ENCODE measurements at places on chromosomes 16 and 17. TPM values are rescaled to one million over a fixed set of nuclear protein-coding genes. Genes with fewer than 3 reads are reported as not detected.
A peak's percentile ranks its signal among the peaks of the same experiment; 100 is the strongest.

GRCh38 chr17:45648642-45649041 lies 135.5 kb upstream of the CRHR1 start:
- DNase-seq: no peak
- no peaks in the 10 kb centered on the region for H3K36me3 ChIP-seq
- H3K27ac ChIP-seq: no peak overlapping the region
- no peaks in the 10 kb centered on the region for H3K4me1 ChIP-seq
- no peaks in the 10 kb centered on the region for H3K27me3 ChIP-seq

GRCh38 chr16:13171313-13171712 lies 269.9 kb downstream of the SHISA9 start:
- no peak for DNase-seq
- no peaks in the 10 kb centered on the region for H3K4me1 ChIP-seq
- no peak overlapping the region for H3K4me3 ChIP-seq
- no peak overlapping the region for H3K27ac ChIP-seq
- no peaks in the 10 kb centered on the region for H3K36me3 ChIP-seq

DNA sequence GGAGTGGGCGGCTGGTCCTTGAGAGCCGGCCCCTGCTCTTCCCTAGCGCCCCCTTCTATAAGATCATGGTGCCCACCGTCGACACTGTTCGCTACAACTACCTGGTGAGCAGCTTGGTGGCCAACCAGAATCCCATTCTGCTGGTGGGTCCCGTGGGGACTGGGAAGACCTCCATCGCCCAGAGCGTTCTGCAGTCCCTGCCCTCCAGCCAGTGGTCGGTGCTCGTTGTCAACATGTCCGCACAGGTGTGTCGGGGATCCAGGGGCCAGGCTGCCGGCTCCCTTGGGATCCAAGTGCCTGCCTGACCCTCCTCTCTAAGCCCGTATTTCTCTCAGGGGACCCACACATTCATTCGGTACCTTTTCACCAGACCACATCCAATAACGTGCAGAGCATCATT lies 41.4 kb upstream of the KDM6B start:
- H3K4me3 ChIP-seq: no peak overlapping the region
- no peak for DNase-seq
- no peaks in the 10 kb centered on the region for H3K27me3 ChIP-seq
- no peaks in the 10 kb centered on the region for H3K4me1 ChIP-seq
- H3K36me3 ChIP-seq: no peaks in the 10 kb centered on the region

- no peak for DNase-seq
- H3K27me3 ChIP-seq: no peaks in the 10 kb centered on the region
- no peaks in the 10 kb centered on the region for H3K4me1 ChIP-seq
- no peak overlapping the region for H3K4me3 ChIP-seq
These were observed 391.4 kb downstream of the UTP18 start for GRCh38 chr17:51651513-51652298.

- peaks cover 84% of the 10 kb centered on the region for H3K4me1 ChIP-seq
- H3K27ac ChIP-seq: peak overlapping the region; percentile 96
- H3K4me3 ChIP-seq: peak overlapping the region; percentile 43
- H3K27me3 ChIP-seq: no peaks in the 10 kb centered on the region
- H3K36me3 ChIP-seq: peaks cover 26% of the 10 kb centered on the region
- DNase-seq: no peak
These were observed 3.1 kb upstream of the HOXB2 start for GRCh38 chr17:48547808-48548522.

GRCh38 chr16:3304370-3304769 lies 860 bp downstream of the TIGD7 start:
- no peaks in the 10 kb centered on the region for H3K27me3 ChIP-seq
- H3K4me3 ChIP-seq: peak overlapping the region; percentile 67
- peak overlapping the region; percentile 91 for H3K27ac ChIP-seq
- H3K4me1 ChIP-seq: peaks cover 17% of the 10 kb centered on the region
- peaks cover 66% of the 10 kb centered on the region for H3K36me3 ChIP-seq
- no peak for DNase-seq

DNA sequence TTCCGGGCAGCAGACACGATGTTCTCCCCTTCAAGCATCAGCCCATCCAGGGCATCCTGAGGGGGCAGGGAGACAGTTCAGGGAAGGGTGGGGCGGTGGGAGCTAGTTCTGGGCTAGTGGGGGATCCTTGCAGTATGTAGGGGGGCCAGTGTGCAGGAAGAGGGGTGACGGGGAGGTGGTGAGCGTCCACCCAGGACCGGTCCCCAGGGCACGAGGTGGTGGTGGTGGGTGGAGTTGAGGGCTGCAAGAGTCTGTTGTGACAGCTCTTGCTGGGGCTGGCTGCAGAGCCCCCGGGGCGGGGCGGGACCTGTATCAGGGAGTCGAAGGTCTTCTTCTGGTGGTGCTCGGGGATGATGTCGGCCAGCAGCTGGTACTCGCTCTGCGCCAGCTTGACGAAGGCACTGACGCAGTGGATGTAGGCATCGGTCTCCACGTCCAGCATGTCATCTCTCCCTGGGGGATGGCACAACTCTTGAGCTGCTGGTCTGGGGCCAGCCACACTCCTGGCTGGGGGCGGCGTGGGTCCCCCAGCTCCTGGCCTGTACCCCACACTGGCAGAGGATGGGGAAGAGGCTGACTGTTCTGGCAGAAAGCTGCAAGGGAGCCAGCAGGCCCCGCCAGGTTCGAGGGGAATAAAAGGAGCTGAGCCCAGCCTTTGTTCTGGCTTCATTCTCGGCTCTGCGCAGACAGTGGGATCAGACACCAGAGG lies 10.0 kb downstream of the ZACN start:
- no peaks in the 10 kb centered on the region for H3K4me1 ChIP-seq
- no peak for DNase-seq
- H3K4me3 ChIP-seq: no peak overlapping the region

- peak within 1 kb of the TSS; percentile 89 for H3K4me3 ChIP-seq
- peaks cover 38% of the 10 kb centered on the region for H3K36me3 ChIP-seq
- peaks cover 13% of the 10 kb centered on the region for H3K4me1 ChIP-seq
- H3K27me3 ChIP-seq: no peaks in the 10 kb centered on the region
- peak within 1 kb of the TSS; percentile 85 for H3K27ac ChIP-seq
- peak; percentile 96 for DNase-seq
These were observed at the start of gene COPRS for GRCh38 chr17:31858642-31859486. COPRS (minus strand) TSS chr17:31859244; CDS start chr17:31859199, 45 bp downstream.

- no peaks in the 10 kb centered on the region for H3K27me3 ChIP-seq
- peaks cover 58% of the 10 kb centered on the region for H3K36me3 ChIP-seq
- H3K27ac ChIP-seq: peak overlapping the region; percentile 92
- H3K4me1 ChIP-seq: peaks cover 29% of the 10 kb centered on the region
These were observed 2.2 kb downstream of the TELO2 start for GRCh38 chr16:1495211-1495888.

DNA sequence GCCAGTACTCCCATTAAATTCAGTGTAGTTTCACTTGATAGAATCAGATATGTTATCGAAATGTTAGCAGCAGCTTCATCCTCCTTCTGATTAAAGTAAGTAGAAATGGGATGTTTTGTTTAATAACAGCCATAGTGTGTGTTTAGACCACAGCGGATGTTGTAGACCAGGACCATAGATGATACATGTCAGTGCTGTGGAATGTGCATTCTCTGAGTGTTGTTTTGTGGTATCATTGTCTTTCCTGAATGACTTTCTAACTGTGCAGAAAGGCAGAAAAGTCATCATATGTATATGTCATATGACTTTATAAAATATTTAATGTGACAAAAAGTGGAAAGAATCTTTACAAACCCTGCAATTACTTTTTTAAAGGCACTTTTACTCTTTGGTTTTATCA lies 55.6 kb downstream of the CYLD start:
- H3K36me3 ChIP-seq: peaks cover 48% of the 10 kb centered on the region
- H3K27me3 ChIP-seq: no peaks in the 10 kb centered on the region
- H3K4me3 ChIP-seq: no peak overlapping the region
- DNase-seq: no peak
- H3K27ac ChIP-seq: no peak overlapping the region
- H3K4me1 ChIP-seq: peaks cover 16% of the 10 kb centered on the region

DNA sequence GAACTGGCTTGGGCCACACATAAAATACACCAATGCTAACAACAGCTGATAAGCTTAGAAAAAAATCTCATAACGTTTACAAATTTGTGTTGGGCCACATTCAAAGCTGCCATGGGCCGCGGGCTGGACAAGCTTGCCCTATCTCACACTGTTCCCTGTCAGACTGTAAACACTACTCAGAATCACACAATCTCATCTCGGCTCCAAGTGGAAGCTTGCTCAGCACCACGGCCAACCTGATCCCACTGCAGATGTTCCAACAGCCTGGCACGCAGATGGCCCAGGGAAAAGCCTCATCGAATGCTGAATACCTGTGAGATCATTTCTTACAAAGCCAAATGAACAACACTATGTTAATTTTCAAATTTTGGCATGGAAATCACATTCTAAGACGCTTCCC lies 125.8 kb downstream of the ANKRD11 start:
- no peaks in the 10 kb centered on the region for H3K27me3 ChIP-seq
- peaks cover 92% of the 10 kb centered on the region for H3K4me1 ChIP-seq
- no peak for DNase-seq
- H3K27ac ChIP-seq: no peak overlapping the region

- no peaks in the 10 kb centered on the region for H3K27me3 ChIP-seq
- H3K27ac ChIP-seq: peak overlapping the region; percentile 86
- H3K36me3 ChIP-seq: no peaks in the 10 kb centered on the region
- DNase-seq: peak; percentile 97
- H3K4me3 ChIP-seq: no peak overlapping the region
- H3K4me1 ChIP-seq: peaks cover 45% of the 10 kb centered on the region
These were observed 245.9 kb downstream of the XYLT1 start for GRCh38 chr16:17224879-17225281.

DNA sequence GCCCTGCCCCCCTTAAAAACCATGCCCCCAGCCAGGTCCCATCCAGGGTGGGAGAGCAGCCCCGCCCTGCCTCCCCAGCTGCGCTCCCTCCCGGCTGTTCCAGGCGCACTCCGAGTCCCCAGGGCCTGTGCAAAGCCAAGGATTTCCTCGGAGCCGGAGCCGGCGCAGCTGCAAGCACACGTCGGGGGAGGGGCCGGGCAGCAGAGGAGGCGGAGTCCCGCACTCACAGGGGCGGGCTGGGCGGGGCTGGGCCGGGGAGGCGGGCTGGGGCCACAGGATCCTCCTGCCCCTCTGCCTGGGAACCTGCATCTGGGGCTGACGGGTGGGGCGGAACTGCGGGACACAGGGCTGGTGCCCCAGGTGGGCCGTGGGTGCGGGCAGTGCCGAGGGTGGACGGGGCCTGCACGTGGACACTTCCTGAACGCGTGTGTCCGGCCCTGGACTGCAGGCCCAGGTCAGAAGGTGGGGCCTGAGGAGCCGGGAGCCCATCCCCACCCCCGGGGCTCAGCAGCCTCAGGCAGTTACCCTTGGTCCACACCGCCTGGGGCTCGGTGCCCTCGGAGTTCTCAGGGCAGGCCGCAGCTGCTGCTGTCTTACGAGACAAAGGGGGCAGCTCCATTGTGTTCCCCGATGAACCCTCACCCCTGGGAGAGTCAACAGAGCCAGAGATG lies 24.0 kb upstream of the SSTR5 start:
- no peaks in the 10 kb centered on the region for H3K36me3 ChIP-seq
- peaks cover 12% of the 10 kb centered on the region for H3K27me3 ChIP-seq
- no peak overlapping the region for H3K4me3 ChIP-seq
- no peak for DNase-seq
- peaks cover 42% of the 10 kb centered on the region for H3K4me1 ChIP-seq

DNA sequence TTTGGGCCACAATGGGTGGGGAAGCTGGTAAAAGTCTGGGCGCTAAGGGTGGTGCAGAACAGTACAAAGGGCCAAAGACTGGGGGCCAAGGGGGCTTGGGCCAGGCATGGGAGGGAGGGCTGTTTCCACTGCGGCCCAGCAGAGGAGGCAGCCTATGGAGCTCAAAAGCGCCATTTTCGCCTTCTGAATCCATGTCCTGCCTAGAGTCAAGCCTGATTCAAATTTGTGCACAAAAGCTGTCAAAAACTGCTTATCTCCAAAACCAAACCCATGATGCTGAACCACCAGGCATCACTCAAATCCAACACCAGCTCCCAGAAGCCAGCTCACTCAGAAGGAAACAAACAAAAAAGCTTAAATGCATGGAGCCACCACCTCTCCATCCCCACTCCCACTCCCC lies 16.0 kb downstream of the COG7 start:
- no peak overlapping the region for H3K27ac ChIP-seq
- H3K4me1 ChIP-seq: peaks cover 9% of the 10 kb centered on the region
- H3K36me3 ChIP-seq: peaks cover 69% of the 10 kb centered on the region
- H3K4me3 ChIP-seq: no peak overlapping the region

DNA sequence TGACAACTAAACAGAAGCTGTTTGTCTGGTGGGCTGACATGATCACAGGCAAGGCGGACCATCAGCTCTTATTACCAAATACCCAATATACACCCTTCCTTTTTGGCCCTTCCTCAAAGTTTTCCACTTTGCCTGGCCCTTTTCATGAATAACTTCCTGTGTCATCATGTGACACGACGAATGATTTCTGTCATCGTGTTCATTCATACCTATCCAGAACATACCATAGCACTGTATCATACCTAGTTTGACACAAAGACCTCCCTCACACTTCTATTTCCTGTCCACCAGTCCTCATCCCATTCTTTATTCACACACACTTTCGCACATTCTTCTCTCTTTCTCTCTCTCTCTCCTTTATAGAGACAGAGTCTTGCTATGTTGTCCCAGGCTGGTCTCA lies 131.8 kb downstream of the STX8 start:
- H3K27ac ChIP-seq: no peak overlapping the region
- H3K4me3 ChIP-seq: no peak overlapping the region
- H3K4me1 ChIP-seq: peaks cover 12% of the 10 kb centered on the region
- H3K36me3 ChIP-seq: no peaks in the 10 kb centered on the region
- H3K27me3 ChIP-seq: no peaks in the 10 kb centered on the region

- peaks cover 24% of the 10 kb centered on the region for H3K36me3 ChIP-seq
- no peak overlapping the region for H3K4me3 ChIP-seq
- no peak overlapping the region for H3K27ac ChIP-seq
- H3K4me1 ChIP-seq: no peaks in the 10 kb centered on the region
- no peak for DNase-seq
These were observed 38.1 kb downstream of the CMC2 start for GRCh38 chr16:80968386-80969113.

GRCh38 chr17:17714879-17715278 lies 33.6 kb downstream of the RAI1 start:
- no peak overlapping the region for H3K4me3 ChIP-seq
- peak overlapping the region; percentile 85 for H3K27ac ChIP-seq
- H3K27me3 ChIP-seq: no peaks in the 10 kb centered on the region
- DNase-seq: no peak
- H3K36me3 ChIP-seq: no peaks in the 10 kb centered on the region

GRCh38 chr16:24863582-24864437 lies 18.0 kb downstream of the SLC5A11 start:
- H3K4me3 ChIP-seq: no peak overlapping the region
- no peaks in the 10 kb centered on the region for H3K4me1 ChIP-seq
- DNase-seq: no peak
- H3K27ac ChIP-seq: no peak overlapping the region

The GINS3 gene
- 1.9 TPM for total RNA-seq

The NPIPA2 gene
- 3.8 TPM for total RNA-seq

The TMEM100 gene
- total RNA-seq: 4.2 TPM

The OR2C1 gene
- not detected for total RNA-seq

The ZFP3 gene
- total RNA-seq: 4.7 TPM

The ARL5C gene
- total RNA-seq: 1.7 TPM

The LRRC46 gene
- total RNA-seq: not detected

The TMEM107 gene
- 17.8 TPM for total RNA-seq

The PIGL gene
- total RNA-seq: 10.0 TPM

The TEKT5 gene
- total RNA-seq: not detected

The CA4 gene
- total RNA-seq: 2.1 TPM

The ABI3 gene
- total RNA-seq: 7.6 TPM

The HSPB9 gene
- total RNA-seq: not detected

The KRTAP9-1 gene
- total RNA-seq: not detected

The SETD1A gene
- total RNA-seq: 11.0 TPM
